ENCODE measurements at places on chromosomes 12 and 14.
A peak's percentile ranks its signal among the peaks of the same experiment; 100 is the strongest.

DNA sequence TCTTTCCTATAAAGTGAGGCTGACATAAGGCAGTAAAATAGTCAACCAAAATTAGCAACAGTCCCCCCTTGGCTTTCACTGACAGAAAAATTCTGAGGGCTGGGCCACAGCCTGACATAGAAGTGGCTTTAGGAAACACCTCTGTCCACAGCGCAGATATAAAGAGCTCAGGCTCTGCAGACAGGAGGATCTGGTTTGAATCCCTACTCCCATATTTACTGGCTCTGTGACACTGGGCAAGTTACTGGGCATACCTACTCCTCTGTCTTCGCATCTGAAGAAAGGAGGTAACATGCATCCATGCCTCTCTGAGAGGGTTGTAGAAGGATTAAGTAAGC, 95.3 kb downstream of the STXBP6 start:
- no peak for DNase-seq

DNA sequence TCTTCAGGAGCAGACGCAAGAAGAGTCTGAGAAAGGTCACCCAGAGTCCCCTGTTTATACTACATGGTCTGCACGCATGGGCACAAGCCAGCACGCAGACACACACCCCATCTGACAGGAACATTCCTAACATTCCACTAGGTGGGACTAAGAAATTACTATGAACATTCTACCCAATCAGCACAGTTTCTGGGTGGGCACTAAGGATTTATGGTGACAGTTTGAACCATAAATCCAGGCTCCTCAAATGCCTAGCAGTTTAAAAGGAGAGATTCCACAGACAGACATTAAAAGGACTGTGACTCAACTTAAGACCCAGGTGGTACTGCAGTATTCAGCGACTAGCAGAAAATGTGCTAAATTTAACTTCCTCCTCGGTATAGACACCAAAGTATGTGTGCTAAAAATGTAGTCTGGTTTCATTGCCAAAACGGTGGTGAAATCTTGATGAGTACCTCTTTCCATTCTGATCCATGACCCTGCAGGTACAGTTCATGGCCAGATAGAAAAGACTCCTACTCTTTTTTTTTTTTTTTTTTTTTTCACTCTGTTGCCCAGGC, 16.2 kb downstream of the ABHD4 start:
- DNase-seq = no peak

- DNase-seq = no peak
Observed at GRCh38 chr12:132182711-132183365, 38.6 kb downstream of the NOC4L start.

DNA sequence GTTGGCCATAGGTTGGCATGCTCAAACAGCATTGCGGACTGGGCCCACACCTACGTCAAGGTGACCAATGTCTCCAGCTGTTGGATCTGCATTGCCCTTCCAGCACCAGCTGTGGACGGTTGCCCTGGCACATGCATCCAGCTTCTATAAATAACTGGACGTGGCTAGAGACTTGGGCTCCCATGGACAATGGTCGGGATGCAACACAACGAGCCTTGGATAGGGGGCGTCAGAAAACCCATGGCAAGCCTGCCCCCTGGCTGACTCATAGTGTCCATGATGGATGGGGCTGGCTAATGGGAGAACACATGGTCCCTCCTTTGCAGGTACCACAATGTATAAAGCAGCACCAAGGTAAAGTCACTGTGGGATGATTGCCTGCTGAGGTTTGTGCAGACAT, 331.6 kb upstream of the FAR2 start:
- no peak for DNase-seq

GRCh38 chr12:27176765-27177164, 67.3 kb upstream of the STK38L start:
- DNase-seq = no peak

DNA sequence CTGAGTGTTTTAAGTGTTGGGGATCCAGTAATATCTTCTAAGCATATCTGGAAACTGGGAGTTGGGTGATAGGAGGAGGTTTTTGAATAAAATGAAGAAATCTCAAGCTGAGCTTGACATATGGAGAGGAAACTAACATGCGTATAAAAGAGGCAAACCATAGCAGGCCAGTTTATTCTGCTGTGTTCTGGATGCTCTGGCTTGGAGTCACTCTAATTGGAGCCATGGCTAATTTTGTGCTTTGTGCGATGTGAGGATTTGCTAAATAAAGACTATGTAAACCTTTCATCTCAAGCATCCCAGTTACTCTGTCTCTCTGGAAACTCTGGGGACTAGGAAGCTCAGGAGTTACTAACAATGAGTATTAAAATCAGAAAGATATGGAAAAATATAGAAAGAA, 66.5 kb downstream of the ATF7IP start:
- DNase-seq = no peak

DNA sequence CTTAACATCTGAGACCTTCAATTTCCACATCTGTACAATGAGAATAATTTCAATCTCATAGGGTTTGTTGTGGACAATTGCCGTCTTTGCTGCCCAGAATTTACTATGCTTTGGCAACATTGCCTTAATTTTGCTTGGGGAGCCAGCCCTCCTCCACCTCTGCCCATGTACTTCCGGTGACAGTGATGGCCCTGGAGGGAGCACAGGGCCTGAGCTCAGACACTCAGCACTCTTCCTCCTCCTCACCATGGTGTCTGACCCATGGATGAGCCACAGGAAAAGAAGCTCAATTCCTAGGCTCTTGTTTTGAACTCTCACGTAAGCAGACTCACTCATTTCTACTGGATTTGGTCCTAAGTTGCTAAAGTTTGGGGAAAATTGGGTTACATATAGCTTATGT, 58.2 kb downstream of the TBC1D30 start:
- DNase-seq = no peak

DNA sequence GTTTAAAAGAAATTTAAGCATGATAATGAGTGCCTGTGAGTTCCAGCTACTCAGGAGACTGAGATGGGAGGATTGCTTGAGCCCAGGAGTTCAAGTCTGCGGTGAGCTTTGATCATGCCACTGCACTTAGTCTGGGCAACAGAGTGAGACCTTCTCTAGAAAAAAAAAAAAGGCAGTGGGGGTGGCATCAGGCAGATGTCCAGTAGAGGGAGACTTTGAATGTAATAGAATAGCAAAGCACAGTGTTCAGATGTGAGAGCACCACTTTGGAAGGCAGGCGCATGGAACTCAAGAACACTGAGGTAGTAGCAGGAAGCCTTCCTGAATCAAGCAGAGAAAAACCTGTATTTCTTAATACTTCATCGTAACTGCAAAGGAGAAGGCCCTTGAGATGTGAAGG, 394.5 kb upstream of the GARIN6 start:
- DNase-seq = no peak

GRCh38 chr14:93332397-93332852, 411 bp downstream of the BTBD7 start:
- DNase-seq = no peak

- DNase-seq = no peak
Observed at GRCh38 chr12:1350055-1350933, 244.1 kb downstream of the FBXL14 start.

DNA sequence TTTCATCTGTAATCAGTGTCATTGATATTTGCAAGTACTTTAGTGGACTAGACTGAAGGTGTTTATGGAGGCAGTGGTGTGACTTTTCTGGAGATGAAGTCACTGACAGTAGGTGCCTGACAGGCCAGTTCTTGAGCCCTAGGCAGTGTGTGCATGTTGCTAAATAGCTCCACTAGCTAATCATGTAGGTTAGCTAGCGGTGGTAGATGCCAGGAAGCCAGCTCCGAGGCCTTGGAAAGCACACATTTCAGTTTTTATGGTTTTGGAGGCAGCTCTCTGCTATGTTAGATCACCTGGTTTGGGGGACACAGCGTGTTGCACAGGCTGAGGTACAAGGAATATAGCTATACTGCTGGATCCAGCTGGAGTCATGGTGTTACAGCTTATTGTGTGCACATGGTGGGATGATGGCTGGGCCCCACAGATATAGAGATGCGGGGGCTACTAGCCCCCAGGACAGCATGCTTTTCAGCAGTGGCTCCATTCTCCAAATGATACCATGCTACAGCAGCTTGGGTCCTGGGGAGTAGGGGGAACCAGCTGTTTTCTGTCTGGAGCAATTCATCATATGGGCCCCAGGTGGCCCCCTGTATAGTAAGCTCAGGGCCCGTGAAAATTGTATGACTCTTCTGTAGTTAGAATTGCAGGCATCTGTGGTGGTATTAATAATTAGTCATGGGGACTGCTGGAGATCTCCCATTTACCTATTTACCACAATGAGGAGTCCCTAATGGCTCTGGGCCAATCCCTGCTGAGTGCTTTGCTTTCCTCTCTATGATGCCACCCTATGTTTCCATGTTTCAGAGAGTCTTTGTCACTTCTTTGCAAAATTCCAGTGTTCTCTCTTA, 367.2 kb upstream of the LMO3 start:
- no peak for DNase-seq

DNA sequence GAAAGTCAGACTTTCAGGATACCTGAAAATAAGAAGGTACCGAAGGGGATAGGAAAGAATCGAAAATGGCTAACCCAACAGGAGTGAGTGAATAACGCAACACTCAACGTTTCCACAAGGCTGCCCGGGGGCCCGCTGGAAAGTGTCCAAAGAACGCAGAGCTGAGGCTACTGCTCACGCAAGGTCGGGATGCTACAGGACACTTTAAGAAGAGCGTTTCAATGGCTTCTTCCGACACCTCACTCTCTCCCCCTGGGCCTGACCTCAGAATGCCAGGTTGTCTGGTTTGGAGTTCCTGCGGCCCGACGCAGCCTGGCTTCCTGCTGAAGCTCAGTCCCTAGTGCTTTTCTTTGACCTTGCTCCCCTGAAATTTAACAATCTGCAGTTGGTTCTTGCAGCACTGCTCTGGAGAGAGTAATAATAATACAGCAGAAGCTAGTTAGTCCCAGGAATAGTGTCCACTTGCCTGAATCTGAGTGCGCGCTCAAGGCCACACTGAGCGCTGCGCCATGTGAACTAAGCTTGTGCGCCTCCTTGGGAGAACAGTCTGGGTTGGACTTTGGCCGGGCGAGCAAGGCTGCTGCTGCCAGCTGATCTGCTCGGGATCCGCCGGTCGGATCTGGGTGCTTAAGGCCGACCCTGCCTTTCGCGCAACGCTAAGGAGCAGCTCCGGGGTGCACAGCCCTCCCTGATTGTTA, 2.0 kb upstream of the ALX1 start:
- DNase-seq = no peak

DNA sequence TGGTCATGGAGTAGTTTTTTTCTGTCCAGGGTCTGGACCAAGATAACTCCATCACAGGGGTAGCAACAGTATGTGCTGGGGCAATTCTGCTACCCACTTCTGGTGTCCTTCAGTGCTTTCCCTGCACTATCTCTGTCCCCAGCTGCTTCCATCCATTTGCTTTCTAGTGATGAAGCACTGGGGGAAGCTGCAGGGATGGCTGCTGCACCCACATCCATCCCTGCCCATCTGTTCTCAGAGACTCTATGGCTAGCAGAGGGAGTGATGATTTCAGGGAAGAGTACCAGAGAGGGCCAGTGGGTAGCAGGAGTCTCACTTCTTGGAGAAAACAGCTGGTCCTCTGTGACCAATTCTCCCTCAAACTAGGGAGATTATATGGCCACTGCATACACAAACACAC, 44.1 kb downstream of the ETV6 start:
- no peak for DNase-seq

DNA sequence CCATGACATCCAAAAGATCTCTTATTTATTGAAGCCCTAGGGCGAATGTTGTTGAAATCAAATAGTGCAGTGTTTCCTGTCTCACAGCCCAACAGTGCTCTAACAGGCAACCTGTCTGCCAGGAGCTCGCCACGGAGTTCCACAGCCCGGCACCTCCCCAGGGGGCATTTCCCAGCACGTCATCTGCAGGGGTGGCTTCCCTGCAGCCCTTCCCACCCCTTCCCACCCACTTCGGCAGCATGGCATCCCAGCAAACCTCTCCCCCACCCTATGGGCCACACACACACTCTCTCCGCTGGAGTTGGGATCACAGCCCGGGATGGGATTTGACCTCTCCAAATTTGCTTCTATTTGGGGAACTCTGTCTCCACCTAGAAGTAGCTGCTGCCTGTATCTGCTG, 62.7 kb upstream of the C14orf180 start:
- no peak for DNase-seq

GRCh38 chr12:111413442-111414086, 7.8 kb downstream of the SH2B3 start:
- DNase-seq = no peak

DNA sequence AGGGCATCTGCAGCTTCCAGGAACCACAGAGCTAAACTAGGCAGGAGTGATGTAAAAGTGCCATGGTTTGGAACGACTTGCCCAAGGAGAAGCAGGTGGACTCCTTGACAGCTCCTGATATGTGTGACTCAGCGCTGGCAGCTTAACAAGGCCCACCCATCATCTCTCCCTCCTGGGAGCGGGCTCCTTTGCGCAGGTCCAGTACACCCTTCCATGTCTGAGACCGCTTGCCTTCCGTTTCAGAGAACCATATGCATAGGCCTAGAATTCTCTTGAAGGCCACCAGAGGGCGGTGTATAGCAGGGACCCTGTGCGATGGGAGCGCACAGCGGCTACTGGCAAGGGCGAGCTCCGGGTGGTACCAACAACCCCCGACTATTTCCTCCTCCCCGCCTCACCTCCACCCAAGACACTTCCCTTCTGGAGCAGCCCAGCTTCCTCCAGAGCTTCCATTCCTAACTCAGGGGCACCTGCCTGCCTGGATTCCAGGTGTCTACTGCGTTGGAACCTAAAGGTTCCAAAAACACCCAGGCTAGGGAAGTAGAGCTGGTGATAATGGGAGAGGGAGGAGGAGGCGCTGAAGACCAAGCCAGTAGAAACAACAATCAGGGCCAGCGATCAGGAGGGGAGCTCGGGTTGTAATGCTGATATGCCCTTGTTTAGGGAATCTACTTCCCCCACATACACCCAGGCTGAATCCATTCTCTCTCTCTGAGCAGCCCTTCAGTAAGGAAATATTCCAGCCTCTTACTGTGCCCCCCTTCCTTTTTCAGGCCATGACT, 6.3 kb downstream of the DHH start:
- DNase-seq = peak; percentile 75

- no peak for DNase-seq
Observed at GRCh38 chr12:81141217-81141616, 63.3 kb downstream of the ACSS3 start.

GRCh38 chr12:3040663-3041544, 36.3 kb upstream of the TSPAN9 start:
- DNase-seq = no peak

GRCh38 chr12:106428384-106428783, 70.8 kb downstream of the POLR3B start:
- no peak for DNase-seq

GRCh38 chr14:95533391-95533821, 1.4 kb upstream of the GLRX5 start:
- DNase-seq = peak; percentile 44

- DNase-seq = no peak
Observed at GRCh38 chr14:100608586-100609330, 21.5 kb upstream of the BEGAIN start.
